AG09309 (cell line): ENCODE measurements at places on chromosomes 4 and X.

DNA sequence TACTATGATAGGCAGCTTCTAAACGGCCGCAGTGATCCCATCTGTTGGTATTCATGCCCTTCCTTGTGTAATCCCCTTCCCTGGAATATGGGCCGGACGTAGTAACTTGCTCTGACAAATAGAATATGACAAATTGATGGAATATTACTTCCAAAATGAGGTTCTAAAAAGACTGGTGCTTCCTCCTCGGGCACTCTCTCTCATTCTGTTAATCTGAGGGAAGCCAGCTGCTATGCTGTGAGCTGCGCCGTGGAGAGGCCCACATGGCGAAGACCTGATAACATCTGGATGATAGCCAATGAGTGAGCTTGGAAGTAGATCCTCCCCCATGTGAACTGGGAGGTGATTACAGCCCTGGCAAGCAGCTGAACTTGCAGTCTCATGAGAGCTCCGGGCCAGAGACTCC is 27.2 kb upstream of the SLC25A4 start:
- DNase-seq = no peak

DNA sequence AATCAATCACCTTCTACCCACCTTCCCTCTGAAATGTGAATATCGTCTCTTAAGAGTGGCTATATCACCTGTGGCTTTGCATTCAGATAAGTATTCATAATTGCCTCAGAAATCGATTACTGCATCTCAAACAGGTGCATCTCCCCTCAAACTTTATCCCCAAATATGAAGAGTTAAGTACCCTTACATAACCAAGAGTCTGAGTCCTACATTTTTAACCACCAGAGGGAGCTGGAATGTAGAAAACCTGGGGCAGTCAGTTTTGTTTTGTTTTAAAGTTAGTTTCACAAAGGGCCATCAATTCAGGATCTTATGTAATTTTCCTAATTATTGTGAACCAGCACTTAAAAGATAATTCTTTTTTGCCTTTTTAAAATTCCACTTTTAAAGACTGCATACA is 5.7 kb downstream of the TCEANC start:
- DNase-seq = no peak

DNA sequence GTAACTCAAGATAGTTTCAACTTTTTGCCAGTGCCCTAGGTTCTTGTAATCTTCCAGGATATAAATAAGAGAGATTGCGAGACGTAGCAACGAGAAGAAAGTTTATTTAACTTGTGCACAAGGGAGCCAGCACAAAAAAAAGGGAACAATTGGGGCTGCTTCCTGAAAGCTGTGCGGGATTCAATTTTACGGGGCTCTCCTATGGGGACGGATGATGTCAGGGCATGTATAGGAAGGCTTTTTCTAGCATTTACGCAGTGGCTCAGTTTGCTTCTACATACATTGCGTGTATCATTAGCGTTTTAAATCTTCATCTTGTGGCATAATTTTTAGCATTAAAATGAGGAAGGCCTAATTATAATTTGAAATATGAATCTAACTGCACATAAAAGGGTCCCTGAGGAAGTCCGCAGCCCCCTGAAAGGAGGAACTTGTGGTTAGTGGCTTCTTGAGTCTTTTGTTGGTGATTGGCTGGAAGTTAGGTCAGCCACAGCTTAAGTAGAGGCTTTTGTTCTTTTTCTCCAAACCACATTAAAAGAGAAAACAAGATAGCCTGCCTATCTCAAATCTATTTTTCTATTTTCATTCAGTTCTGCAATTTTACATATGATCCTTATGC is 668.2 kb upstream of the NDST4 start:
- DNase-seq = no peak

DNA sequence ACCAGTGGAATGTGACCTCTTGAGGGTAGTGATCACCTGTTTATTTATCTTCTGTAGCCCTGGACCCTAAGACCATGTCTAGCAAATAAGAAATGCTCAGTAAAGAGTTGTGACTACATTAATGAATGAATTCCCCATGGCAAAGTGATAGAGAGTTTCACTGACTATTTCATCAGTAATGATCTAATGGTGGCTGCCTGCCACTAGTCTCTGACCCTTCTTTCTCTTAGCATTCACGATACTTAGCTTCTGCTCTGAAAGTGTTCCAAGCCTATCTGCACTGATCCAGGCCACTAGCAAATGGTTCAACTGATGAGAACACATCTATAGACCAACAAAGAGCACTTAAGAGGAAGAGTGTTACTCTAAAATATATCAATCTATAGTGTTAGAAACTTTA is 50.0 kb upstream of the RASGEF1B start:
- no peak for DNase-seq

DNA sequence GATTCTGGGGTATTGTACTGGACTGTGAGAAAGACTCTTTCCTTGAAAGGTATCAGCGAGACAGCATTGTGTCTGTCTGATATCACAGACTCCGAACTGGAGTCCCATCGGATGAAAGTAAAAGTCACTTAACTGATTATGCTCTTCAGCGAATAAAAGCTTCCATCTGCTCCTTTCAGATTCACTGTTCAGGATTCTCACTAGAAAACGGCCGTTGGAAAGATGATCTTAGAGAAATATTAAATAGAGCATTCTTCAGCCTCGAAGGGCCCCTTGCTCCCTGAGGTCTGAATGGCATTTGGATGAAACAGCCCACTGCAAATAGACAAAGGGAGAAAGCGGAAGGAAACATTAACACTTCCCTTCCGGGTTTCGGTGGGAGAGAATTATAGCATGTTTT is 416.2 kb upstream of the PRKX start:
- DNase-seq = no peak

DNA sequence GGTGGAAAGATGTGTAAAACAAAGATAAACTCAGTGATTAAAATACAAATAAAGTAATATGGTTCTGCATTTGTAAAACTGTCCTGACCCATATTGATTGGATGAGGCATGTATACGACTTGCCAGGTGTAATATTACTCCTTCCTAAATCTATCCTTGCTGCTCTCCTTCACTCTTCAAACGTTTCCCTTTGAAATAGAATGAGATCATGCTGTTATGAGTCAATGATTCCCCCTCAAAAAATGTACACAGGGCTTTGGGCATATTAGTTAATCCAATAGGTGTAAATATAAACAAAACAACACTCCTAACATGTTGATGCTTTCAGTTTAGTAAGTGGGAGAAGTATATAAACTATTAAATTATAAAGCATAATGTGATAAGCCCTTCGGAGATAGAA is 117.4 kb upstream of the GPM6A start:
- no peak for DNase-seq

GRCh38 chr4:52619591-52619931 is 39.5 kb downstream of the USP46 start:
- no peak for DNase-seq

GRCh38 chrX:148466292-148466691 is 34.1 kb upstream of the AFF2 start:
- no peak for DNase-seq

GRCh38 chr4:22071749-22072148 is 123.2 kb upstream of the KCNIP4 start:
- DNase-seq = no peak

GRCh38 chr4:38243388-38244053 is 283.3 kb downstream of the PTTG2 start:
- DNase-seq = no peak

- no peak for DNase-seq
These were observed 663 bp downstream of the CXorf38 start for GRCh38 chrX:40646489-40647306.

DNA sequence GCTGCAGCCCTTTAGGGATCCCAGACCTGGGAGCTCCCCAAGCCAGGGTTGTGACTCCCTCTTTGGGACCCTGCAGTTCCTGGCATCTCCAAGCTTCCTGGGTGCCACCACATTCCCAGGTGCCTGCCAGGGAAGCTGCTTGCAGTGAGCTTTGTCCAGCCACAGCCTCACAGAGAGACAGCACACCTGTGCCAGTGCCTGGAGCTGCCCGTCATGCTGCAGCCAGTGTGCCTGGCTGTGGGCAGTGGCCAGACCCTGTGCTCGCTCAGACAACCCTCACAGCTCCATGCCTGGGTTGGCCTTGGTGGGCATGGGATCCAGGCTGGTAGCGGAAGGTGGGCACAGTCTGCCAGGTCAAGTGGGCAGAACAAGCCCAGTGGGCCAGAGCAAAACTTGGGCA is 36.0 kb downstream of the TMPRSS11A start:
- no peak for DNase-seq

GRCh38 chrX:25001808-25002660 is 13.7 kb downstream of the ARX start:
- DNase-seq = no peak

GRCh38 chrX:40132751-40133150 is 35.0 kb upstream of the BCOR start:
- no peak for DNase-seq

GRCh38 chr4:83629945-83630721 is 94.2 kb downstream of the GPAT3 start:
- DNase-seq = no peak

DNA sequence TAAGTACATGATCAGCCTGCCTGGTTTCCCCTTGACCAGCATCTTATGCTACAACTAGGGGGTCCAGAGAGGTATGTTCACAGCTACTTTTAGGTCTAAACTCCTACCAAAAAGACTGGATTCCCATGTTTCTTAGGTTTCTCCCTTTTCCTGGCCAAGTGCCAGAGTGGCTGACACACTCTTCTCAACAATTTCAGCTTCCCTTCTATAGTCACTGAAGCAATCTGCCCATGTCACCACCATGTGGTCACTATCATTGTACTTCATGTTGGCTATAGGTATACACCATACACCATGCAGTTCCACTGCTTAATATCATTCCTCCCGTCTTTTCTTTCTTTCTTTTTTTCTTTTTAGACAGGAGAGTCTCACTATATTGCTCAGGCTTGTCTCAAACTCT is 66.9 kb downstream of the KLHL13 start:
- no peak for DNase-seq

DNA sequence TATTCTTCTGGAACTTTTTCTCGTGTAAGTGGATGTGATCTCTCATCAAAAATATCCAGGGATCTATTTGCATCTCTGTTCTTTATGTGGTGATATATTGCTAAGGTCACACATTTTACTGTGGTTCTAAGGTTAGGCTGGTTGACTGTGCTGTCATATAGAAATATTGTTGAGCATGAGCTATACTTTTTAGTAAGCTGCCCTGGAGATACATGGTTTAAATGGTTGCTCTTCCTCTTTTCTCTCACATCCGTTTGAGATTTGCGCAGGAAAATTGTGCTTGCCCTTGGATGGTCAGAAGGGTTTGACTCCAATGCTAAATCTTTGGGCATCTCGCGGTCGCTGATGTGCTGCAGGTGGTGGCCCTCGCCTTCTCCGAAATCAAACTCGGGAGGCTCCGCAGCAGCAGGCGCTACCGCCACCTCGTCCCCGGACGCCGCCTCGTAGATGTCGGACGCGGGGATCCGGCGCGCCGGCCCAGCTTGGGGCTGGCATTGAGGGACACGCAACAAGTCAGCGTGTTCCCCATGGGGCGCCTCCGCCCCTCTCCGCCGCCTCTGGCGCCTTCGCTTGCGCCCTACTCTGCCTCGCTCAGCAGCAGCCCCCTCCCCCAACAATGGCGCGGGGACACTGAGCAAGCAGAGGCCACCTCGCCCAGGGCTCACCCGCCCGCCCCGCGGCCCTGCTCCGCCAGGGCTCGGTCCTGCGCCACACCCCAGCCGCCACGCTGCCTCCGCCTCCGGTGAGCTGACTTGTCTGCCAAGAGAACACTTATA is 154.5 kb downstream of the MSN start:
- no peak for DNase-seq

GRCh38 chr4:93777081-93777460 is 51.5 kb upstream of the ATOH1 start:
- no peak for DNase-seq

- no peak for DNase-seq
These were observed 400.7 kb upstream of the FAT1 start for GRCh38 chr4:187124331-187124730.

GRCh38 chrX:53738370-53738906 is 51.9 kb upstream of the HUWE1 start:
- DNase-seq = no peak

DNA sequence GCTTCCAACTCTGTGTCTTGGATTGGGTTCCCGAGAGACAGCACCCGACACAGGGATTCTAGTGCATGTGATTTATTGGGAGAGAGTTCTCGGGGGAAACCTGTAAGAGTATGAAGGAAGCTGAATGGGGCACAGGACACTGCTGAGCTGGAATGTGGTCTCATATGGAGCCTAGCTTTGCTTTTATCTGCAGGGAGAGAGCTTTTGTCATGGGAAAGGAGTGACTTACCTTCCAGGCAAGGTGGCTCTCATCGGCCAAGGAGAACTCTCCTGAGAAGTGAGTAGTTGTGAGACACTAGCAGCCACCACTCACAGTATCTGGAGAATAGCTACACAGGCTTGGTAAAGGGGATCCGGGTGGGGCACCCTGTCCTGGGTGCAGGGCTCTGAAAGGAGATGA is 124.5 kb downstream of the NHS start:
- DNase-seq = no peak

DNA sequence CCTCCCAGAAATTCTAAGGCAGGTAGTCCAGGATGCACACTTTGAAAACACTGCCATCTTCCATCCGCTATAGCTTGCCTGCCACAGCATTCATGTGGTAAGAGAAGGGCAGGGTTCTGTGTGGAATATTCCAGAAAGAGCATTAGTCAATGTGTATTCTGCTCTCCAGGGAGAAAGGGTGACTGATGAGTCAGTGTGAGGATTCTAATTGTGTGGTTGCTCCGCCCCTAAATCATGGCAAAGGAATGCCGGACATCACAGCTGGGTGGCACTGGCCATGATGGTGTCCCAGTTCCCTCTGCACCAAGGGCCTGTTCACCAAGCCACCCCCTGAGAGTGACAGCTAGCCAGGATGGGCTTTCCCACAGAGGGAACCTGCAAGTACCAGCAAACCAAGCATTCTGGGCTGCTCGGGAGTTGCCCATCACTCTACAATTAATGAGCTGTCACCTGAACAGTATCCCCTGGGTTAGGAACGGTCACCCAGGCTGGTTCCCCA is 9.5 kb downstream of the IDS start:
- DNase-seq = peak; percentile 39

DNA sequence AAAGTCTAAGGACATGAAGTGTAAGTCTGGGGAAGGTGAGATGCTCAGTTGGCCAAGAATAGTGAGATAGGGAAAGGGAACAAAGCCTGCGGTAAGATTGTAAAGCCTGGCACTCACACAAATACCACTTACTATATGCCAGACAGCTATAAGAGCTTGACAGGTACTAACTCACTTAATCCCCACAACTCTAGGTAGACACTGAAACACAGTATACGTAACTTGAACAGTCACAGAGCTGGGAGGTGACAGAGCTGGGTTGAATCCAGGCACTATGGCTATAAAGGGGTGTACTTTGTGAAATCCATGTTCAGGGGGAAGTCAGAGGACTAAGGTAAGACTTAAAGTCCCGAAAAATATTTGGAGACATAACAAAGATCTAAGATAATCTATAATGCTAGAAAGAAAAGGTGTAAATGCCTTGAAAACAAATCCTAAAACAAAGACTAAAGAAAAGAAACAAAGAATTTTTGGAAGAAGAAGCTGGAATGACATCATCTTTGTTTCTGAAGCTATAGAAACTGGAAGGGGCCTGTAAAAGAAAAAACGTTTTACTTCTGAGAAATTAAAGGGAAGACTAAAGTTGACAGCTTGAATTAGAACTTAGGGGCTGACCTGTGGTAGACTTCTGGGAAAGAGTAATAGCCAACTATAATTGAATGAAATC is 172.5 kb downstream of the PPP3CA start:
- DNase-seq = no peak

GRCh38 chrX:107674480-107675364 is 46.4 kb downstream of the PRPS1 start:
- DNase-seq = no peak

GRCh38 chr4:13329963-13330362 is 154.2 kb downstream of the RAB28 start:
- DNase-seq = no peak

GRCh38 chrX:107630031-107630689 is 1.9 kb downstream of the PRPS1 start:
- no peak for DNase-seq
